ENCODE measurements at places on chromosomes 13 and 19.

DNA sequence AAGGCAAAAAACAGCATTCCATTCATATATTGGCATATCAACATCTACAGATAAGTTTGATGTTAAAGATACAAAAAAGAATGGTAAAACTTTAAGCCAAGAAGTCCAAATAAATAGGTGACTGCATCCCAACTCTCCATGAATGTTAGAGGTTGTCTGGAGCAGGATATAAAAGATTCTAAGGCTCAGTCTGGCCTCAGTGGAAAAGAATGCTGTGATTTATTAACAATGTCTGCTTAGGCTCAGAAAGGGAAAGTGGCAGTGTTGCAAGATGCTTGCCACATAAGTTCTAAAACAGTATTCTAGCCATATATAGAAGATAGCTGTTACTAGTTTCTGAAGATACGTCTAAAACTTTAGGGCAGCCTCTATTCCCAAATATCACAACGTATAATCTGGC is 179.8 kb upstream of the NBEA start:
- DNase-seq = no peak

DNA sequence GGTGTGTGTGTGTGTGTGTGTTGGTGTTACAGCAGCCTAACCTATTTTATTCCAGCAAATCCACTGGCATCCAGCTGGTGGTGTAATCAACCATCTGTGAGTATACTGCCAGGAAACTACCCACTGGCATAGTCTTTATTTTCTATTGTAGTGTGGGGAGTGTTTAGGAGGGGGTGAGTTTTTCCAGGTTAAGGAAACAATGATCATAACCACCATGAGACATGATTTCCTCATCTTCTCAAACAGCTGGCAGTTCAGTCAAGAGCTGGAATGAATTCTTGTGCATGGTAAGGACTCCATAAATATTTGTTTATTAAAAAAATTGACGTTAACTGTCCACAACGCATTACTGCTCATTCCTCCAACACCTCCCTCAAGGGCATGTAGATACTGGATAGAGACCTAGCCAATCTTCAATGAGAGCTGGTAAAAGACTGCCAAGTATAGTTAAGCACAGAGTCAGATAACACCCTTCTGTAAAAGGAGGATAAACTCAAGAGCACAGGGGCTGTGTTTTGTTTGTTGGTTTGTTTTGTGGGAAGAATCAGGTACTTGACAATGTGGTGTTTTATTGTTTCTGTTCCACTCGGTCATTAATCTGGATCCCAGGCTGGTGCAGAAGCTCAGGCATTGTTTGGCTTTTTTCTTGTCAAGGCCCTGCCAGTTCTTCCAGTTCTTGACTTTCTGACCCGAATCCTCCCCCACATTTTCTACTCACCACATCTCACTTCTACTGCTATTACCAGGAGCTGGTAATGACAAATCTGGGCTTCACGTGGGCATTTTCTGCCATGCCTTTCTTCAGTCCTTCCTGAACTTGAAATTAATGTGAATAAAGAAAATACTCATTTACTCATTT is 31.6 kb upstream of the SLC46A3 start:
- DNase-seq = no peak

DNA sequence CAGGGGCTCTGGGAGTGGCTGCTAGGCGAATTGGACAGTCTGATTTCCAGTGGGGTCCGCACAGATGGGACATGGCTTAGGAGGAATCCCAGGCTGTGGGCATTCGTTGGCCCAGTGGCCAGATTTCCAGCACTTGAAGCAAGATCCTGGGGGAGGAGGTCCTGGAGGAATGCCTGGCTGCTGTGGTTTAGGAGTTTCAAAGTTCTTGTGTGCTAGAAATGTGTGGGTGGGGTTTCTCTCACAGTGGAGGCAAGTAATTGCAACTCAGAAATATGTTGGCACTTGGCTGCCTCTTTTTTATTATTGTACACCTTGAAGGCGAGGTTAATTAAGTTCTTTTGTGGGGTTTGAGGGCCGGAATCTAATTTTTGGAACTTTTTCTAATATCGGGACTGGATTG is 17.1 kb downstream of the IGFL3 start:
- no peak for DNase-seq

GRCh38 chr19:55131421-55131820 is 14.0 kb upstream of the PPP1R12C start:
- DNase-seq = no peak

DNA sequence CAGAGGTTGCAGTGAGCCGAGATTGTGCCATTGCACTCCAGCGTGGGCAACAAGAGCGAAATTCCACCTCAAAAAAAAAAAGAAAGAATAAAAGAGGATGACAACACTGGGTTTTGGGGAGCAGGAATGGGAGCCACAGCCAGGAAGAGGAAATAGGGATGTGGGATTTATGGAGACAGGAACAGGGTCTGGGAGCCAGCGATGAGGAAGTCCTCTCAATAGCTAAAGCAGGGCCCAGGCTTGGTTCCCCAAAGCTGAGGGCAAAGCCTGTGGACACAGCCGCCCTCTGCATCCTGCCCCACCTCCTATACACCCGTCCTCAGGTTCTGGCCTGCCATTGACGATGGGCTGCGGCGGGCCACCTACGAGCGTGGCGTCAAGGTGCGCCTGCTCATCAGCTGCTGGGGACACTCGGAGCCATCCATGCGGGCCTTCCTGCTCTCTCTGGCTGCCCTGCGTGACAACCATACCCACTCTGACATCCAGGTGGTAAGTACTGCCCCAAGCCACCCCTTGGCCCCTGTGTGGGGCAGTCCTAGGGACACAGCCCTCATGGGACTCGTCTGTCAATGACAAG is 13.6 kb downstream of the HIPK4 start:
- no peak for DNase-seq

DNA sequence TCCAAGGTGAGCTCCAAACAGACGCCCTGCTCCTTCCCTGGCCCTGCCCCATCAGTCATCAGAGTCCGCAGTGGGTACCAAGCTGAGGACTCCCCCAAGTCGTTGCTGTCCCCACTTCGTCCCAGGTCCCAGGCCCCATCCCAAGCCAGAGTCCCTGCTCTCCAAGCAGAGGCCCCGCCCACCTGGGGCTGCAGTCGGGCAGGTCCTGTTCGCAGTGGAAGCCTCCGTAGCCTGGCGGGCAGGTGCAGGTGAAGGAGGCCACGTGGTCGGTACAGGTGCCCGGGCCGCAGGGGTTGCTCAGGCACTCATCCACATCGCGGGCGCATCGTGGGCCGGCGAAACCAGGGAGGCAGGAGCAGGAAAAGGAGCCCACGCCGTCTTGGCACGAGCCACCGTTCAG is 19.4 kb downstream of the NOTCH3 start:
- no peak for DNase-seq

DNA sequence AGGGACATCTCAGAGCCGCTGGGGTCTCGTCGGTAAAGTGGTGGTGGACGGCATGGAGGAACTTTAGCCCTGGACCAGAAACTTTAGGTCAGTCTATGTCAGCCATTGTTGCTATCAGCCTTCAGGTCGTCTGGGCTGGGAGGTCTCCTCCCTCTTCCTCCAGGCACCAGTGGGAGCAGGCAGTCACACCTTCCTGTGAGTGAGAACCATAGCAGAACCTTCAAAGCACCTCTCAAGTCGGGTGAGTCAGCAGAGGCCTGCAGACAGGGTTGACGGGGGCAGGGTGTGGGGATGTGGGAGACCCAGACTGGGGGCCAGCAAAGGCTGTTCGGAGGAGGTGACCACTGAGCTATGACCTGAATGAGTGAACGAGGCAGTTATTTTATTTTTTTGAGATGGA is 15.4 kb upstream of the SBNO2 start:
- no peak for DNase-seq

GRCh38 chr19:2288818-2289713 is 7.1 kb upstream of the PEAK3 start:
- DNase-seq = no peak

GRCh38 chr19:7191946-7192691 is 102.1 kb downstream of the INSR start:
- no peak for DNase-seq

DNA sequence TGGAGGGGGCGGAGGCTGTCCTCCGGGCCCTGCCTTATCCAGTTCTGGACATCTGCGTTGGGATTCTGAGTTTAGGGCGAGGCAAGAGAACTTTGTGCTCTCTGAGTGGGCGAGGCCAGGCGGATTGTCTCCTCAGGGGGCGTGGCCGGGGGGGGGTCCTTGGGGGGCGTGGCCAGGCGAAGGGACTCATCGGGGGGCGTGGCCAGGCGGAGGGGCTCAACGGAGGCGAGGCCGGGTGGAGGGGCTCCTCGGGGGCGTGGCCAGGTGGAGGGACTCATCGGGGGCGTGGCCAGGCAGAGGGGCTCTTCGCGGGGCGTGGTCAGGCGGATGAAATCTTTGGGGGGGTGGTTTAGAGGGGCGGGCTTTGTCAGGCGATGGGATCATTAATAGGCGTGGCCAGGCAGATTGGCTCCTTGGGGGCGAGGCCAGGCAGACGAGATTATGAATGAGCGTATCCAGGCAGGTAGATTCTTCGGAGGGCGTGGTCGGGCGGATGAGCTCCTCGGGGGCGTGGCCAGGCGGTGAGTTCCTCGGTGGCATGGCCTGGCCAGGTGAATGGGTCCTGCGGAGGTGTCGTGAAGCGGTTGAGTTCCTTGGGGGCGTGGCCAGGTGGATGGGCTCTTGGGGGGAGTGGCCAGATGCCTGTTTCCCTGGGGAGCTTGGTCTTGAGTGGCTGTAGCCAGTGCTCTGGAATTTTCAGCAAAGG is 10.3 kb upstream of the CACNG7 start:
- DNase-seq = no peak

GRCh38 chr13:111664696-111665095 is 344.3 kb downstream of the TEX29 start:
- no peak for DNase-seq

DNA sequence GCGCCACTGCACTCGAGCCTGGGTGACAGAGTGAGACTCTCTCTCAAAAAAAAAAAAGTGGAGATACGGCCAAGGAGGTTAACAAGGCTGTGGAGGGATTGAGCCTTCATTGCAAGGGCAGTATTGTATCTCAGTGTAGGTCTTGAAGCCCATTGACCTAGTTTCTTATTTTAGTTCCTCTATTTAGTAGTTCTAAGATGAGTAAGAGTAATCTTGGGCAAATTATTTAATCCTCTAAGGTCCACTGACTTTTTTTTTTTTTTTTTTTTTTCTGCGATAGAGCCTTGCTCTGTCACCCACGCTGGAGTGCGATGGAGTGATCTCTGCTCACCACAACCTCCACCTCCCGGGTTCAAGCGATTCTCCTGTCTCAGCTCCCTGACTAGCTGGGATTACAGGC is 14.3 kb upstream of the ILF3 start:
- DNase-seq = no peak

- no peak for DNase-seq
Observed at GRCh38 chr19:50817941-50818858, 5.4 kb downstream of the KLK1 start.

- DNase-seq = no peak
Observed at GRCh38 chr19:29810504-29810871, 1.3 kb upstream of the CCNE1 start.

DNA sequence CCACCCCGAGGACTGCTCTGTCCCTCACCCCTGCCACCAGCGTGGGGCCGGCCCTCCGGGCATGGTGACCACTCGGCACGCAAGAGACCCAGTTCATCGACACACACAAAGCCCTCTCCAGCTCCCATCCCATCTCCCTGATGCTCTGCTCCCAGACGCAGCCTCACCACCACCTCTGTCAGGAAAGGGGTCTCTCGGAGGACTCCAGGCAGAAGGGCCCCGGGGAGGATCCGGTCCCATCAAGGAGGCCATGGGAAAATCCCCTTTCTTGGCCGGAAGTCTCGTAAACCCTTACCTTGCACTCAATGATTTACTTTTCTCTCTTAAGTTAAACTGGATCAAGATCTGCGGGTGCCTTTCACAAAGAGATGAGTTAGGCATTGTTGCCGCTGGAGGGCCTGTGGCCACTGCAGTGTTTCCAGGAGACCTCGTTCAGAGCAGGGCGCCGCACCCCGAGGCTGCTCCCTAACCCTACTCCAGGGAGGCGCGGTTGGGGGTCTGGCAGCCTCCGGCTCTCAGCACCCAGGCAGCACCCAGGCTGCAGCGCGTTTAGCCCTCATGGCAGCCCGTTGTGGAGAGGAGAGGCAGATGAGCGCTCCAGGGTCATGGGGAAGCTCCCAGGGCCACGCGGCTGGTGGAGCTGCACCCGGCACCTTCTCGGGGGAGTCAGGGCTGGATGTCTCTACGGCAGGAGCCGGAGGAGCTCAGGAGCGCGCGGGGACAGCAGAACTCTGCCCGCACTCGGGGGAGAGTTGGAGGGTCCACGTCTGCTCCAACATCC is 31.0 kb downstream of the C2CD4C start:
- no peak for DNase-seq

DNA sequence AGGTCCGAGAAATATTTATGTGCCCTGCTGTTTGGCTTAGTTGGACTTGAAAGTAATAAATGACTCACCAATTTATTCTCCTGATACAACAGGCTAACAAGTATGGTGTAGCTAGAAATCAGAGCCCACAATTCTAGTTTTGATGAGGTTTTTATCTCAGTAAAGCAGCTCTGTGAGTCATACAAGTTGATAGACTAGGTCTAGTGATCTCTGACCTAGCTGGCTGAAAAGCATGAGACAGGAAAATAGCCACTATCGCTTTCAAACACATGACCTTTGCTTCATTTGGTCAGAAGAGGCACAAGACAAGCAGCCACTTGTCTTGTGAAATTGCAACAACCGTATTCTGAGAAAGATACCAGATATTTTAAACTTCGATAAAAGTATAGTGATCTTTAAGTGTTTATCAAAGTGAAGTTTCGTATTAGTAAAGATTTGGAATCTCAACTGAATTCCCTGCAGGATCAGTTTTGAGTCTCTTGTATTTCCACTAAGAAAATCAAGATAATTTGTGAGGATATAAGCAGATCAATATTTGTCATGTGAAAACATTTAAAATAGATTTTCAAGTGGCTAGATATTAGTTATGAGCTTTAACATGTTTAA is 126.7 kb downstream of the MAB21L1 start:
- DNase-seq = no peak

GRCh38 chr19:1407528-1408299 is at the start of gene DAZAP1:
TSS of gene DAZAP1 (plus strand) at chr19:1407586. CDS start at chr19:1407774, 188 bp downstream.
- DNase-seq = no peak

GRCh38 chr13:32267836-32268439 is 47.2 kb downstream of the ZAR1L start:
- DNase-seq = no peak

DNA sequence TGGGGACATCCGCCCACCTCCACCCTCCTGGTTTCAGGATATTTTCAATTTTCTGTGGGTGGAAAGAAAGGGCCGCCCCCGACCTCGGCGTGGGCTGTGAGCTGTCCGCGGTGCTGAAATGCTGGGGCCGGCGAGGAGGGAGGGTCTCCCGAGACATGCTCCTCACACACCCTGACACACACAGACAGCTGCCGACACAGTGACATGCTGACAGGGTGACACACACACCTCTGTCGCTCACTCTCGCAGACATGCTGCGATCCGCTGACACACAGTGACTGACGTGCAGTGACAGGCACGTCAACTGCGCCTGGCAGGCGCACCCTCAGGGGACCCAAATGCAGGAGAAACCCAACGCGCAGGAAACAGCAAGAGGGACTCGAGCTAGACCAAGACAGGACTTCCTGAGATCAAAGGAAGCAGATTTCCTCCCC is 25.1 kb upstream of the MEIS3 start:
- no peak for DNase-seq

Measured in hippocampal formation (tissue), 2 donors.